Naive thymus-derived CD4-positive, alpha-beta T cell (primary cell): ENCODE measurements at places on chromosomes 6 and 20. TPM values are rescaled to one million over a fixed set of nuclear protein-coding genes. Genes with fewer than 3 reads are reported as not detected.

DNA sequence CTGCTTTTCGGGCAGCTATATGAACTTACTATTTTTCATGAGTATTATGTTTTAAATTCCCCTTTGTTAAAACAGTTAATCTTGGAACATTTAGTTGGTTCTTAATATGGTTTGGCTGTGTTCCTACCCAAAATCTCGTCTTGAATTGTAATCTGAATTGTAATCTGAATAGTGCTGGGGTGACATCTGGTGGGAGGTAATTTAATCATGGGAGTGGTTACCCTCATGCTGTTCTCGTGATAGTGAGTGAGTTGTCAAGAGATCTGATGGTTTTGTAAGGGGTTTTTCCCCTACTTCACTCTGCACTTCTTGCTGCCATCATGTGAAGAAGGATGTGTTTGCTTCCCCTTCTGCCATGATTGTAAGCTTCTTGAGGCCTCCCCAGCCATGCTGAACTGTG lies 305.4 kb upstream of the MAP3K7 start:
- DNase-seq, result no peak

DNA sequence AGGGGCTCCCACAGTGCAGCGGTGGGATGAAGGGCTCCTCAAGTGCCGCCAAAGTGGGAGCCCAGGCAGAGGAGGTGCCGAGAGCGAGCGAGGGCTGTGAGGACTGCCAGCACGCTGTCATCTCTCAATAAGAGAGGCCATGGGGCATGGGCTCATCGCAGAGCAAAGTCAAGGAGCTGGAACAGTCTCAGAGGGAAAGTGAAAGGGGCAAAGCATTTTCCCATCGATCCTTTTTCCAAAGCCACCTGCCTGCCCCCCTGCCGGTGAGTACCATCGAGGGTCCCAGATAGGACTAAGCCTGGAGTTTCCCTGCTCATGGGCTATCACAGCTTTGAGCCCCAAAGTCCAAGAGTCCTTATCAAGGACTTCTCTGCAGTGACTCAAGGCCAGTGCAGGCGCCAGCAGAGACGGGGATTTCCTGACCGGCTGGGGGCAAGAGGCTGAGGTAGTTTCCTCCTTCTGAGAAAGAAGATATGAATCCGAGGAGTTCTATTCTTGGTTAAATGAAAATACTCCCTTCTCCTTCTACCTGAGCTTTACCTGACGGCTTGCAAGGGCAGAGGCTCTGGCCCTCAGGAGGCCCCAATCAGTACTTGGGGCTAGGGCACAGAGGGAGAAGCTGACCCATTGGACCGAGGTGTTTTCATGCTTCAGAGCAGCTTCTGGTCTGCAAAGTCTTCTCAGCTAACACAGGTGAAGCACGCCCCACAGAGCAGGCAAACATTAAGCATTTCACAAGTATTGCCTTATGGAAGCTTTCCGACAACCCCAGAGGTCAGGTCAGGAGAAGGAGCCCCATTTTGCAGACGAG lies 22.6 kb downstream of the ETV7 start:
- DNase-seq, result no peak

KCNG1 gene
- not detected for total RNA-seq

NRSN1 gene
- total RNA-seq, result not detected
